K562 (cell line): ENCODE measurements at places on chromosomes 7 and 10.

GRCh38 chr10:129467359-129468064 is 471 bp downstream of the MGMT start:
- H3K4me1 ChIP-seq: peaks cover 4% of the 10 kb centered on the region; the same call in 1 of the 2 replicates
- no peak overlapping the region for H3K27ac ChIP-seq
- no peak for DNase-seq
- H3K4me3 ChIP-seq: no peak overlapping the region
- H3K27me3 ChIP-seq: peaks cover 3% of the 10 kb centered on the region; the same call in 1 of the 2 replicates

DNA sequence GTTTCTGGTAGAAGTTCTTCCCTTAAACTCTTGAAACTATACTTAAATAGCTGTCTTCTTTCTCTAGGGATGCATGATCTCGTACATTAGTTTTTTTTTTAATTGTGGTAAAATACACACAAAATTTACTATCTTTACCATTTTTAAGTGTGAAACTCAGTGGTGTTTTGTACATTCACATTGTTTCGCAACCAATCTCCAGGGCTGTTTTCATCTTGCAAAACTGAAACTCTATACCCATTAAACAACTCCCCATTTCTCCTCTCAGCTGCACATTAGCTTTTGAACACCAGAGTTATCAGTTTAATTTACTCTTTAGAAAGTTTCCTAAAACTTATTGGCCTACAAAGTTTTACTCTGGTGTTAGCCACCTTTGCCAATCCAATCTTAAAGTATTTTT is 45.5 kb upstream of the PRKAR2B start:
- H3K4me3 ChIP-seq: no peak overlapping the region
- H3K36me3 ChIP-seq: no peaks in the 10 kb centered on the region
- H3K27ac ChIP-seq: no peak overlapping the region
- no peaks in the 10 kb centered on the region for H3K27me3 ChIP-seq
- no peak for DNase-seq
- H3K4me1 ChIP-seq: peaks cover 24% of the 10 kb centered on the region

- no peaks in the 10 kb centered on the region for H3K4me1 ChIP-seq
- H3K36me3 ChIP-seq: no peaks in the 10 kb centered on the region
- no peak overlapping the region for H3K4me3 ChIP-seq
- DNase-seq: peak; percentile 63
- H3K27ac ChIP-seq: no peak overlapping the region
Observed at GRCh38 chr7:130721486-130722277, 12.3 kb downstream of the KLF14 start.

DNA sequence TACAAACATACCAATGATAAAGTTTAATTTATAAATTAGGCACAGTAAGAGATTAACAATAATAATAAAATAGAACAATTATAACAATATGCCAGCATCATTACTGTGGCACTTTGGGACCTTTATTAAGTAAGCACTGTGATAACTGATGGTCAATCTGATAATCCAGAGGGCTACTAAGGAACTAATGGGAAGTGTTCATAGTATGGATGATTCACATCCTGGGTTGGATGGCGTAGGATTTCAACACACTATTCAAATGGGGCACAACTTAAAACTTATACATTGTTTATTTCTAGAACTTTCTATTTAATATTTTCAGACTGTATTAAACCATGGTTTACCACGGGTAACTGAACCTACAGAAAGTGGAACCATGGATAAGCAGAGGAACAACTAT is 90.8 kb downstream of the KIF20B start:
- DNase-seq: no peak
- no peaks in the 10 kb centered on the region for H3K36me3 ChIP-seq
- H3K27ac ChIP-seq: no peak overlapping the region
- no peak overlapping the region for H3K4me3 ChIP-seq

DNA sequence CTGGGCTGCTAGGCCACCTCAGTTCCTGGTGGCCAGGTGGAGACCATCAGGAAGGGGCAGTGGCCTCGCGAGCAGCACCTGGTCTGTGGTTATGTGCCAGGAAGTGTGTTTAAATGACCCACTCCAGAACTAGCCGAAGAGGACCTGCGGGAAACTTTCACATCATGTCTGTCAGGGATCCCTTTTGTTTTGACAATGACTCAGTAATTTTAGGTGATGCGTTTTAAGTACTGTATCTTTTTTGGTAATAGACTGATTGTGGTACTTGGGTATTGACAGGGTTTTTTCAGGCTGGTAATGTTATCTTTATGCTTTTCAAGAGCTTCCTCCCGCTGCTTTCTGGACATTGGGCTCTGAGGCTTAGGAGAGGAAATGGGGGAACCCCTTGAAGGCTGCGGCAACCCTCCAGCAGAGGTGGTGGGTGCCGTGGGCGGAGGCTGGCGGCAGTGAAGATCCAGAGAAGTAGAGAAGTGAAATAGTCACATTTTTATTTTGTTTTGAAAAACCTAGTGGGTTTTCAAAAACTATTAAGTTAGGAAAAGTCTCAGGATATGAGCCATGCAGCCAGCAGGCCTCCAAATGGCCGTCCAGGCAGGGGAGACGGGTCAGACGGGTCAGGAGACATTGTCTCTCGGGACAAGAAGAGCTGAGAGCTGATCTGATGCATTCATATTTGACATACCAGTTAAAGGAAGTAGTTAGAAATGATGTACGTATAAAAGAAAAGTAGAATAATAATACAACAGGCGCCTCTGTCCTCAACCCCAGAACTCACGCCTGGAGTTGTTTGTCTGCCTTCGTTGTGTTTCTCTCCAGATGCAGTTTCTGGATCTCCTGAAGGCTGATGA is 27.7 kb downstream of the PPP2R2D start:
- H3K36me3 ChIP-seq: peaks cover 29% of the 10 kb centered on the region; the same call in 1 of the 3 replicates
- no peak for DNase-seq
- no peak overlapping the region for H3K4me3 ChIP-seq
- H3K4me1 ChIP-seq: peaks cover 36% of the 10 kb centered on the region; the same call in 2 of the 3 replicates
- no peaks in the 10 kb centered on the region for H3K27me3 ChIP-seq
- H3K27ac ChIP-seq: peak overlapping the region; percentile 60; the same call in 2 of the 3 replicates

DNA sequence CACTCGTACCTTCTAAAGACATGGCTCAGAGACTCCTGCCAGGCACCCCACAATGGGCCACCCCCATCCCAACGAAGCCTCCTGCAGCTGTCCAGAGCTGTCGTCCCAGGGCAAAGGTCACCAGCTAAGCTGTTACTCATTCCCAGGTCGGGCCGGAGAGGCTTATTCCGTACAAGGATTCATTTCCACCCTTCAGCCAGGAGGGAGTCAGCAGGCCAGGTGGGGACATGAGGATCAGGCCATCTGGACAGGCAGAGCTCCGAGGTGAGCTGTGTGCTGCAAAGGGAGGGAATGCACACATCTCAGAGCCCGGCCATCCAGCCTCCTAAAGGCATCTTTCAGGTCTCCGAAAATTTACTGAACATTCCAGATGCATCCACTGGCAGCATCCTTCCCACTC is 63.9 kb upstream of the NANOS1 start:
- DNase-seq: no peak
- H3K27me3 ChIP-seq: peaks cover 2% of the 10 kb centered on the region; the same call in 1 of the 3 replicates
- H3K36me3 ChIP-seq: no peaks in the 10 kb centered on the region
- H3K27ac ChIP-seq: no peak overlapping the region
- H3K4me3 ChIP-seq: no peak overlapping the region

- H3K4me1 ChIP-seq: no peaks in the 10 kb centered on the region
- H3K36me3 ChIP-seq: no peaks in the 10 kb centered on the region
- DNase-seq: no peak
Observed at GRCh38 chr10:58414270-58415041, 29.2 kb downstream of the TFAM start.

GRCh38 chr10:28995497-28995896 is 293.4 kb upstream of the LYZL1 start:
- H3K36me3 ChIP-seq: no peaks in the 10 kb centered on the region
- H3K4me1 ChIP-seq: no peaks in the 10 kb centered on the region; the same call in 2 of the 3 replicates
- no peak overlapping the region for H3K27ac ChIP-seq
- no peak overlapping the region for H3K4me3 ChIP-seq
- H3K27me3 ChIP-seq: peaks cover 8% of the 10 kb centered on the region

DNA sequence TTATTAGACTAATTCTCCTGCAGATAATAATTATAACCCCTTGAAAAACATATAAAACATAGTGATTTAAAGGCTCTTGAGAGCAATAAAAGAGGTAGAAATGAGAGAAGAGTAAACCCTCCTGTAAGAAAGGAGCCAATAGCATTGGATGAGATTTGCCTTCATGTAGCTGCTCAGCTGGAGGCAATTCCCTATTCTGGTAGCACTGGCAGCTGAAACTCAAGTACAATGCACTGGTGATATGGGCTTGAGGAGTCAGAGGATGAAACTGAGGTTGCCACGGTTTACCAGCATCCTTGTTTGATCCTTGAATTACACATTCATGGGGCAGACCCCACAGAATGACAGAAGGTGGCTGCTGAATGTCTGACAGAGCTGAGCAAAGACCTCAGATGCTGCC is 76.4 kb downstream of the CTTNBP2 start:
- no peak for DNase-seq
- H3K27ac ChIP-seq: no peak overlapping the region
- peaks cover 5% of the 10 kb centered on the region; the same call in 1 of the 2 replicates for H3K4me1 ChIP-seq
- no peak overlapping the region for H3K4me3 ChIP-seq

DNA sequence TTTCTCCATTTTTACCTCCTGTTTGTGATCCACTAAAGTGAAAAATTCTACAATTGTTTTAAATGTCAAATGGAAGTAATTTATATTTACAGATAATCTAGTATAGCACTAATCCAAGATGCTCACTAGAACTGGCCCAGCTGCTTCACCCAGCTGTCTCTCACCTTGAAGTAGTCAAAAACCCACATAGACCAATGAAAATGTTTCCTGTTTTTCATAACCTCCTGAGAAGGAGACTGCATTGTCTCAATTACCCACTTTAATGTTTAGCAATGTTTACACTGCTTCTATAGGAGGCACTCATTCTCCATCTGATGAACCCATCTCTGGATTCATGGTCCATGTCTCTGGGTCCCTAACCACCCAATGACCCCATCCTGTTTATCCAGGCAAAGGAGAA is 56.1 kb upstream of the ADO start:
- peaks cover under 1% of the 10 kb centered on the region; the same call in 2 of the 3 replicates for H3K27me3 ChIP-seq
- no peaks in the 10 kb centered on the region for H3K4me1 ChIP-seq
- DNase-seq: no peak
- no peak overlapping the region for H3K4me3 ChIP-seq

- no peak overlapping the region for H3K4me3 ChIP-seq
- H3K36me3 ChIP-seq: no peaks in the 10 kb centered on the region
- H3K27ac ChIP-seq: no peak overlapping the region
- DNase-seq: no peak
Observed at GRCh38 chr10:128316121-128316726, 190.0 kb upstream of the MKI67 start.

DNA sequence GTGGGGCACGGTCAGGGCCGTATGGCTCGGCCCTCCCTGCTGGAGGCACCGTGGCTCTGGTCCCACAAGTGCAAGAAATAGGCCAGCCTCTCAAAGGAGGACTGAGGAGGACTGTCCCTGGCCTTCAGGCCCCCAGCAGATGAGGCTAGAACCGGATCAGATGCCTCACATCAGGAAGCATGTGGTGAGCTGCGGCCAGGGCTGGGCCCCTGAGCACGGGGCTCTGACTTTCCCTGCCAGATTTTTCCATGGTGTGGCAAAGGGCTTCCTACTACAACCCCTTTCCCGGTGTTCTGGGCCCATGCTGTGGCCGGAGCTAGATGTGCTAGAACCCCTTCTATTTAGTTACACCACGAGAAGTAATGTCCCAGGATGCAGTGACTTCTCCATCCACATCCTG is 100.4 kb downstream of the TCERG1L start:
- H3K4me1 ChIP-seq: no peaks in the 10 kb centered on the region
- H3K27me3 ChIP-seq: peaks cover 15% of the 10 kb centered on the region
- no peak for DNase-seq

DNA sequence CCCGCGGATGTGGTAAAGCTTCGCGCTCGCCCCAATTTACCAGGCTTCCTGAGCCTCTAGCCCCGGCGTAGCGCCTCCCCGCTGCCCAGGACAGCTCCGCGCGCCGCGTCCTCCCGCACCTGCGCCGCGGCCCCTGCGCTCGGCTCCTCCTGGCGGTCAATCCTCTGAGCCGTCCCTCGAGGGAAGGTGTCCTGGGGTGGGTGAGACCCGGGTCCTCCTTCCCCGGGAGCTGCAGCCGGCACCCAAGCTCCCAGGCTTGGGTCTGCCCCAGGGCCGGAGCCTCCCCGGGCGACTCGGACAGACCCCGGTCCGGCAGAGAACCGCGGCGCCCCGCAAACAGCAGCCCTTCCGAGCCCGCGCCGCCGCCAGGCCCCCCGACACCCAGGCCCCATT is 512 bp downstream of the OSBPL3 start:
- H3K4me3 ChIP-seq: peak overlapping the region; percentile 85
- peaks cover 19% of the 10 kb centered on the region for H3K4me1 ChIP-seq
- peak; percentile 68 for DNase-seq
- H3K27ac ChIP-seq: peak overlapping the region; percentile 76

DNA sequence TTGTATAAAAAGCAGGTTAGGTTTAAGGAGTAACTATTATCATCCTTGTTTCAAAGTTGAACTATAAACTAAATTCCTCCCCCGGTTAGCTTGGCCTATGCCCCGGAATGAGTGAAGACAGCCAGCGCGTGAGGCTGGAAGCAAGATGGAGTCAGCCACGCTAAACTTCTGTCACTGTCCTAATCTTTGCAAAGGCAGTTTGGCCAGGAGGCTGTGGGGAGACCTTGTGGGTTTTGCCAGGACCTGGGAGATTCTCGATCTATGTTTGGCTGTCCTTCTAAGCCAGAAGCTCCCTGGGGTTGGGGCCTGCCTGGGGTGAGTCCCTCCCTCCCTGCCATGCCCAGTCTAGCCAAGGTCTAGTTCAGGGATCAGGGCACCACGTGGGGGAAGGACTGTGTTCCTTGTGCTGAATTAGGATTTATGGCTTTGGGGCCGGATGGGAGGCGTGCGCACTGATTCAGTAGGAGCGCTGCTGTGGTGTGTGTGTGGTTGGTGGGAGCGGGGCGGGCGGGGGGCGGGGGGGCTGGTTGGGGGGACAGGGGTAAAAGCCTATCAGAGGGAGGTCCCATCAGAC is 871 bp upstream of the GTF2IRD1 start:
- H3K4me1 ChIP-seq: peaks cover 22% of the 10 kb centered on the region
- peak overlapping the region; percentile 72; the same call in 2 of the 3 replicates for H3K27ac ChIP-seq
- peaks cover 5% of the 10 kb centered on the region; the same call in 1 of the 2 replicates for H3K27me3 ChIP-seq
- peaks cover 3% of the 10 kb centered on the region; the same call in 1 of the 3 replicates for H3K36me3 ChIP-seq
- DNase-seq: peak; percentile 39

- no peaks in the 10 kb centered on the region for H3K36me3 ChIP-seq
- no peak overlapping the region for H3K27ac ChIP-seq
- peaks cover 2% of the 10 kb centered on the region; the same call in 1 of the 3 replicates for H3K27me3 ChIP-seq
- no peak overlapping the region for H3K4me3 ChIP-seq
Observed at GRCh38 chr7:153061910-153062528, 302.5 kb downstream of the ACTR3B start.
